Stimulated activated CD4-positive, alpha-beta T cell treated with anti-CD3 and anti-CD28 coated beads, TNF-alpha, amount 100 ng/mL, for 48 hours (primary cell): ENCODE measurements at places on chromosomes 1 and 21.

DNA sequence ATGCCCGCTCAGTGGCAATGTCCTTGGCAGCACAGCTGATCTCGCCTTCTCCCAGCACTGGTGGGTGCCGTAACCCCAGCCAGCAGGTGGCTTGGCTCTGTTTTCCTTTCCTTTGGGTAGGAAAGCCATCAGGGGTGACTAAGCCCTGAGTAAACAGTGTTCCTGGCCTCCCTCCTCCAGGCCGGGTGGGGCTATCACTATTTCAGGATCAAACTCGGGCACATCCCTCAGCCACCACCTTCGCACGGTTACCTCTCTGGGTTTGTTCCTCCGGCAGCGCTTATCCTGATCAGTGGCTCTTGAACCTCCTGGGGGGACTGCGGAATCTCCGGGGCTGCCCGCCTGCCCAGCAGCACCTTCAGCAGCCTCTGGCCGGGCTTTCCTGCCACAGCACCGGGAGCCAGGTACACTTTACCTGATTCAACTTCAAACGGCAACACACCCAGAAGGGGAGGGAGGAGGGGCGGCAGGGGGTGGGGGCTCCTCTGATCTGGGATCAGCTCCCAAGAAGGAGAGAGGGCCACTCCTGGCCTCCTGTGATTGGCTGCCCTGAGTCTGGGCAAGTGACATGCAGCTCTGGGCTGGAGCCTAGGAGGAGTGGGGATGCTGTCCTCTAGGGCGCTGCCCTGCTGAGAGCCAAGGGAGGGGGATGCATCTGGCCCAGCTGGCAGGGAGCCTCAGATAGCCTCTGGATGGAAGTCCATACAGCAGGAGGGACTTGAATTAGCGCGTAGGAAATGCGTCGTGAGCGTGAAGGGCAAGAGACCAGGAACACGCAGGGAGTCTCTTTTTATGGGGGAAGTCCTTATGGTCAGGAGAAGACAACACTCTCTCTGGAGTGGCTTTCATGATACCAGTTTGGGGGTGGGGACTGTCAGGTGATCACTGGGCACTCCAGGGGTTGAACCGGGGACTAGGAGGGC lies at the start of gene ASCL5:
TSS of gene ASCL5 (minus strand) at position 353 of the 923 bp plus-strand sequence. CDS start 11,812 bp downstream, outside the sequence.
- DNase-seq: no peak

DNA sequence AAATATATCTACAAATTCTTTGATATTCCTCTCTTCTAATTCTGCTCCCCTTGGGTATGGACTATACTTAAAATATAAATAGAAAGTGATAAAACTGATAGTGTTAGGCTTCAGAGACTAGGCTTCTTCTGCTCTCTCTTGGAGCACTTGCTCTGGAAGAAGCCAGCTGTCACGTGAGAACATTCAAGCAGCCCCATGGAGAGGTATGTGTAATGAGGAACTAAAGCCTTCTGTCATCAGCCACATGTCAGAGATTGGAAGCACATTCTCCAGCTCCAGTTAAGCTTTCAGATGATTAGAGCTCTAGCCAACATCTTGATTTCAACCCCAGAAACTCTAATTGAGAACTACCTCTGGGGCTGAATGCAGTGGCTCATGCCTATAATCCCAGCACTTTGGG lies 34.3 kb downstream of the XKR8 start:
- no peak for DNase-seq

- DNase-seq: no peak
Observed at GRCh38 chr1:110098222-110099026, 13.8 kb upstream of the UBL4B start.

- DNase-seq: no peak
Observed at GRCh38 chr1:63713627-63714481, 60.0 kb upstream of the ROR1 start.

GRCh38 chr1:208731981-208732821 lies 488.0 kb upstream of the PLXNA2 start:
- DNase-seq: no peak
